ENCODE measurements at places on chromosomes 3 and 15.
A peak's percentile ranks its signal among the peaks of the same experiment; 100 is the strongest.

GRCh38 chr3:194690501-194691372 lies 5.1 kb downstream of the FAM43A start:
- no peak for DNase-seq

- peak; percentile 19 for DNase-seq
These were observed 28.3 kb downstream of the IDH3A start for GRCh38 chr15:78177447-78177873.

- no peak for DNase-seq
These were observed 755.8 kb downstream of the ROBO1 start for GRCh38 chr3:79011821-79012529.

GRCh38 chr3:14352002-14352627 lies 50.3 kb upstream of the SLC6A6 start:
- no peak for DNase-seq

- DNase-seq: no peak
These were observed at the start of gene CLSTN2 for GRCh38 chr3:139935016-139935865. Gene CLSTN2, plus strand, starts transcription at chr3:139935185.
